DMS53 (cell line): ENCODE measurements at places on chromosomes 5 and 9.

DNA sequence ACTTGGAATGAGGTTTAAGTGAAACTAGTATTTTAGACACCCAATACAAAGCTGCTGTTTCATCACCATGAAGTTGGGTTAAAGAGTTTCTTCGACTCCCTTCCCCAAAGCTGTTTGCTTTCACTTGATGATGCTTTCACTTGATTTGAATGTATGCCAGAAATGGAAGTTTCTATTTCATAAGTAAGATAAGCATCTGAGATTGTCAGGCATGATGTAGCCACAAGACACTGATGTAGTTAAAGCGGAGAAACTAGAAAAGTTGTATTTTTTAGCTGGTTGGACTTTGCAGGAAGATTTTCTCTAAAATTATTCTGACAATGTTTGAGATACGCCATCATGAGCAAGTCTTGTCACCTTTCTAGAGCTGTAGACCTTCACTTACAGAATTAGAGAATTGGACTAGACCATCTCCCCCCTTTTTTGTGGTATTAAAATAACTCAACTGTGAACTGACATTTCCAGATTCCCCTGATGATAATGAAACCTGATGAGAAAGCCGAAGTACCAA is 20.0 kb downstream of the MOCS2 start:
- DNase-seq, result no peak

DNA sequence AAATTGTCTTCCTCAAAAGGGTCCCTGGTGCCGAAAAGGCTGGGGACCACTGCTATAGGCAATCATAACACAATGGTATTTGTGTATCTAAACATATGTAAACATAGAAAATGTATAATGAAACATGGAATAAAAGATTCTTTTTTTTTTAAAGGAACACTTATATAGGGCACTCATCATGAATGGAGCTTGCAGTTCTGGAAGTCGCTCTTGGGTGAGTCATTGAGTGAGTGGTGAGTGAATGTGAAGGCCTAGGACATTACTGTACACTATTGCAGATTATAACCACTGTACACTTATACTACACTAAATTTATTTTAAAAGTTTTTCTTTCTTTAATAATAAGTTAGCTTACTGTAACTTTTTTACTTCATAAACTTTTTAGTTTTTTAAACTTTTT is 176.4 kb downstream of the ARRDC3 start:
- no peak for DNase-seq

DNA sequence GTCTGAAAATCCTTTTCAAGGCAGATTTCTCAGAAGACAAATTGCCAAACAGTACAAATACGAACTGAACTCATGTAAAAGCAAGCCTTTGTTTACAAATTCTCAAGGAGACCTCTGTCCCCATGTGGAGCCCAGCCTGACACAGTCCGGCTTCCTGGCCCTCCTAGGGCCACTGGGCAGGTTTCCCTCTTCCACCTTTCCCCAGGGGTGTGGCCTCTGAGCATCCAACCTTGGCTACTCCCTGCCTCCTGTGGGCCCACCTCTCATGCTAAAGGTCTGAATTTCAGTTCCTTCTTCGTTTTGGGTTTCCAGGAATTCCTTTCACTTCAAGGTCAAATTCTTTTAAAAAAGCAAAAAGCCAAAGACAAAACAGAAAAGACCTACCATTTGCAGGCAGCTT is 10.1 kb downstream of the DAP start:
- DNase-seq, result no peak

DNA sequence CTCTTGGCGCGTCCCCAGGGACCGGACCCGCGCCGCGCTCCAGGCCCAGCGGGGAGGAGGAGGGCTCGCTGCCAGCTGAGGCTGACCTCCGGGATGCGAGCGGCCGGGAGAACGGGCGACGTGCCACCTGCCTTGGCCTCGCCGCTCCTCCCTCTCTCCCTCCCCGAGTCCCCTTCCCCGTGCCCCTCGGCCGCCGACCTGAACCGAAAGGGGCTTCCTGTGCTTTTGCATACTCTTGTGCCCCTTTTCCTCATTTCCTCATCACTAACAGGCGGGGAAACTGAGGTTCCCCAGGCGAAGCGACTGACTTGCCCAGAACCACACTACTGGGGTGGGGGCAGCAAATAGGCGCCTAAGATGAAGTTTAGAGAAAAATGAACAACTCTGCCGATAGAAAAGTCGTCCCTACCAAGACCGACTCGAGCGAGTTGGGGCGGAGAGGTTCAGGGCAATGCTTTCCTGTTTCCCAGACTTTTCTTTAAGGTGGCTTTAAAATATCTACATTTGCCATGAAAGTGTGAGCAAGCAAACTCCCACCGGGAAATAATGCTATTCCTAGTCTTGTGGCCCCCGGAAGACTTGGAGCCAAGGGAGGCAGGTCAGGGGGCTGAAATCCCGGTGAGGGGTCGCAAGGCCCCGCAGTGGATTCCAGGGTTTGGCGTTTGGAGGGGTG is 580 bp upstream of the DUSP1 start:
- peak; percentile 84 for DNase-seq

DNA sequence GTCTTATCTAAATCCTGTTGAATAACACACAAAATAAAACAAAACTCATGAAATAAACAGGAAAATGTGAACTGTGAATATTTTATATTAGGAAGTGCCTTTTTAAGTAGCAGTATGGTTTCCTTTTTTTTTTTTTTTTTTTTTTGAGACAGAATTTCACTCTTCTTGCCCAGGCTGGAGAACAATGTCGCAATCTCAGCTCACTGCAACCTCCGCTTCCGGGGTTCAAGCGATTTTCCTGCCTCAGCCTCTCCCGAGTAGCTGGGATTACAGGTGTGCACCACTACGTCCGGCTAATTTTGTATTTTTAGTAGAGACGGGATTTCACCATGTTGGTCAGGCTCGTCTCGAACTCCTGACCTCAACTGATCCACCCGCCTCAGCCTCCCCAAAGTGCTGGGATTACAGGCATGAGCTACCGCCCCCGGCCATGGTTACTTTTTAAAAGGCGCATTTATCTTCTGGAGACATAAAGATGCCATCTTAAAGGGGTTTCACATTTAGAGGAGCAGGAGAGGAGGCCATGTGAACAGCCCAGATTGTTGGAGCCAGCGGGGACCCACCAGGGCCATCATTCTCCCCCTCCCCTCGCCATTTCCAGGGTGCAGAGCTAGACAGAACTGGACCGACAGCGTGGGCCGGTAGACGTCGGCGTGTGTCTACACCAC is 64.1 kb downstream of the ROR2 start:
- no peak for DNase-seq

- DNase-seq, result no peak
Observed at GRCh38 chr9:138040446-138041430, 163.2 kb downstream of the CACNA1B start.

- DNase-seq, result no peak
Observed at GRCh38 chr5:61949679-61950435, 356.1 kb upstream of the KIF2A start.

DNA sequence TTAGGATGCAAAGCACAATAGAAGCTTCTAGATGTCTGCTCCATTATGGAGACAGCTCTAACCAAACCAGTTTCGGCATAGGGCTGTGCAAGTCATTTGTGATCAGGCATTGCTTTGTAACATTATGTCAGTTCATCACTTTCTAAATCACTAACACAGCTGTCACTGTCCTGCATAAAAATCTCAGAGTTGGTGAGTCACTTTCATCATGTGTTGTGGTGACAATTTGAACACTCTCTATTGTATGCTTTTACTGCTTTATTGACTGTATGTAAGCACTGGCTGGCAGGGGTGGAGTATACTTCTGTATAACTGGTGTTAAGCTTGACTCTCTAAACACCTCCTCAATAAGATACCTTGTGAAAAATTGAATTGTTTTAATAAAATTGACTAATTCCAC is 77.9 kb downstream of the SLCO4C1 start:
- DNase-seq, result peak; percentile 88

- DNase-seq, result no peak
Observed at GRCh38 chr9:113199683-113200329, 21.3 kb downstream of the FKBP15 start.

DNA sequence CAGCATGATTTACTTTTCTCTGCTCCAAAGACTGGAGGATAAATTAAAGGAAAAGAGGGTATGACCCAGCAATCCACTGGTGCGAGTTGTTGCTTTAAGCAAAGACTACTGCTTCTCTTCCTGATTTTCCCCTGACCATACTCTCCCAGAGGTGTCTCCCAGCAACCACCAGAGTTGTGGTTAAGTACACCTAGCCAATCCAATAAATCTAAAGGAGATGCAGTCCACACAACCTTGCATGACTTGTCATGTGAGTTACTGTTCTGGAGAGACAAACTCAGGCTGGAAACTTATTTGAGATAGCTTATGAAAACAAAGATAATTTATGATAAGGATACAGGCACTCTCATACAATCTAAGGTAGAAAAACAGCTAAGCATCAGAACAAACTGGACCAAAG is 11.9 kb downstream of the TMC1 start:
- peak; percentile 10 for DNase-seq

DNA sequence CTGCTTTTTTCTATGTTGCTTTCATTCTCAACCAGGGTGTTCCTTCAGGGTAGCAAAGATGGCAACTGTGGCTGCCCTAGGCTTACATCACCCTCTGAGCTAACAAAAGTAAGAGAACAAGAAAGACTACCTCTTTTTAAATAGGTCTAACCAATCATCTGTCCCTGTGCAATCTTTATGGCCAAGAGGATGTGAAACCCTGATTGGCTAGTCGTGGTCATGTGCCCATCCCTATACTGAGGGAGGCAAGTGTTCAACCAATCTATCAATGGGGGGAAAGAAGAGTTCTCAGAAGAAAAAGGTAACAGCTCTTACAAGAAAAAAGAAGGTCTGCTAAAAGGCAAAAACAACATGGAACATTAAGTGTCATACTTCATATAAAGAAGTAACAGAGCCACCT is 11.7 kb upstream of the SNCAIP start:
- peak; percentile 6 for DNase-seq

DNA sequence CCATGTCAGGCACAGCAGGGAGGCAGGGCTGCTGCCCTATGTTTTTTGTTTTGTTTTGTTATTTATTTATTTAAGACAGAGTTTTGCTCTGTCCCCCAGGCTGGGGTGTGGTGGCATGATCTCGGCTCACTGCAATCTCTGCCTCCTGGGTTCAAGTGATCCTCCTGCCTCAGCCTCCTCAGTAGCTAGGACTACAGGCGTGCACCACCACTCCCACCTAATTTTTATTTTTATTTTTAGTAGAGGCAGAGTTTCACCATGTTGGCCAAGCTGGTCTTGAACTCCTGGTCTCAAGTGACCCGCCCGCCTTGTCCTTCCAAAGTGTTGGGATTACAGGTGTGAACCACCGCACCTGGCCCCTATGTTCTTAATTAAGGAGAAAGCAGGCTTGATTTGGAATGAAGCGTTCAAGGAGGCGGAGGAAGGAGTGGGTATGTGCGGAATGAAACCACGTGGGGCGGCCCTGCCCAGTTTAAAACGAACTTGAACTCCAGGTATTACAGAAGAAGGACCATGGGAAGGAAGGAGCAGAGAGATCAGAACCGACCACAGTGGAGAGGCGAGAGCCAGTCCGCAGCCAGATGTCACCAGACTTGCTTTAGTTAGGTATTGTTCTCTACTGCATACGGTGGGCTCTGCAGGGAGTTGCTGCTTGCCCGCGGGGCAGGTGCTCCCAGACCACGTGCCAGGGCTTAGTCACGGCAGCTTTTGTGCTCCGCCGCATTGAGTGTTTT is 34.9 kb upstream of the EPB41L4B start:
- DNase-seq, result peak; percentile 66

DNA sequence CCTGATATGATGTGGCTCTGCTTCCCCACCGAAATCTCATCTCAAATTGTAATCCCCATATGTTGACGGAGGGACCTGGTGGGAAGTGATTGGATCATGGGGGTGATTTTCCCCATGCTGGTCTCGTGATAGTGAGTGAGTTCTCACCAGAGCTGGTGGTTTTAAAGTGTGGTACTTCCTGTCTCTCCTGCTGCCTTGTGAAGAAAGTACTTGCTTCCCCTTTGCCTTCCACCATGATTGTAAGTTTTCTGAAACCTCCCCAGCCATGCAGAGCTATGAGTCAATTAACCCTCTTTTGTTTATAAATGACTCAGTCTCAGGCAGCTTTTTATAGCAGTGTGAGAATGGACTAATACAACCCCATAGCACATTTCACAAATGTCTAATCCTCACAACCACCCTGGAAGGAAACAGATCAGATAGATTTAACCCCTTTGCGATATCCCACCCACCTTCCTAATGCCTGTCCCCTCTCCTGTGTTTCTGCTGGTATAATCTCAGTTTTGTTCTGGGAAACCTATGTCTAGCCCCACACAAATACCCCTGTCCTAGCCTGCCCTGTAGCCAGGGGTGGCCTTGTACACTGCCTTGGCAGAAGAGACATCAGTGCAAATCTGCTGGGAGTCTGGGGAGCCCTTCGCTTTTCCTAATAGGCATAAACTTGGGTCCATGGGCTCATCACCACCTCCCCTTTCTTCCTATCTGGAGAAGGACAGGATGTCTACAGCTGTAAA is 157.0 kb upstream of the RAI14 start:
- peak; percentile 40 for DNase-seq

- no peak for DNase-seq
Observed at GRCh38 chr9:14127656-14128055, 186.3 kb downstream of the NFIB start.

DNA sequence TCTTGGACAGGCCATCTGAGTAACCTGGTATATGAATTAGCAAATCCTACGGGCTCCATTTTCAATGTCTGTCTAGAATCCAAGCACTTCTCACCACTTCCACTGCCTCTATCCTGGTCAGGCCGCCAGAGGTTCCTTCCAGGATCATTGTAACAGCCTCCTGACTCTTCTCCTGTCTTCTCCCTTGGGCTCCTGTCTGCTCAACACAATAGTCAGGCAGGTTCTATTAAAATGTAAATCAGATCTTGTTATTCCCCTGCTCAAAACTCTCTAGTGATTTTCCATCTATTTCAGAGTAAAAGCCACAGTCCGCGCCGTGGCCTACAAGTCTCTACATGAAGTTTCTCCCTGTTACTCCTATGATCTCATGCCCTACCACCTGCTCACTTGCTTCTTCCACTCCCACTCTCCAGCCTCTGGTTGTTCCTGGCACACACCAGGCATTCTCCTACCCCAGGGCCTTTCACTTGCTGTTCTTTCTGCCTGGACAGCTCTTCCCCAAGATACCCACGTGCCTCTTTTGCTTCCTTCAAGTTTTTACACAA is 21.7 kb downstream of the ZNF366 start:
- no peak for DNase-seq

DNA sequence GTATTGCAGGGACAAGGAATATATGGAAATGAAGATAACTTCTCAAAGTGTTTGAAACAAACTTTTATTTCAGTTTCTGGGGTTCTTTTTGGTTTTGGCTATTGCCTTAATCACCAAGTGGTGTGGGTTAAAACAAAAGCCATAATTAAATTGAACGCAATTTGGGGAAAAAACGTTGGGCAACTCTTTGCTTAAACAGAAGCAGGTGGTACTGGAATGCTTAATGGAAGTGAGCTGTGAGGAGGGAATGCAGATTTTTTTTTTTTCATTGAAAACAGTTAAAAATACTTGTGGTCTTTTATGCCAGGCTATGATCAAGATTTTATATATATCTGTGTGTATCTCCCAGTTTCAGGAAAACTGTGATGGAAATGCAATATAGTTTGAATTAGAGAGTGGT is 195.7 kb upstream of the TUT7 start:
- no peak for DNase-seq

GRCh38 chr5:59123595-59124561 is 541.0 kb downstream of the RAB3C start:
- DNase-seq, result peak; percentile 12
